ENCODE measurements at places on chromosomes 2 and 18. TPM values are rescaled to one million over a fixed set of nuclear protein-coding genes. Genes with fewer than 3 reads are reported as not detected.

DNA sequence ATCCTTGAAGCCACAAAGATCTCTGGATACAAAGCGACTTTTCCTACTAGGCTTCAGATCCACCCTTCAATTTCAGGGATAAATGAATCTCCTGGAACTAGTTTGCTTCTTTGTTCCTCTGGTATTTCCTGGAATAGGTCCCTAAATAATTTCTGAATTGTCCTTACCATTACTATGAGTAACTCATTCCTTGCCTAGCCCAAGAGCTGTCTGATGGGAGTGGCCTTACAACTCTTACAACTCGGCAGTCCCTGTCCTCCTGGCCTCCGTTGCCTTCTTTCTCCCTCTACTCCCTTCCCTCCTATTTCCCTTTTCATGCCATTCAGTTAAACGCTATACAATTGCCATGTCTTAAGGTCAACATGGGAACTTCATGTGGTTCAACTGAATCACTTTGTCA lies 98.2 kb upstream of the FHL2 start:
- no peak for DNase-seq

GRCh38 chr2:126888046-126888445 lies 10.6 kb upstream of the TEX51 start:
- no peak for DNase-seq

The C1GALT1C1L gene
- 0.13 TPM for total RNA-seq

GRCh38 chr2:72940361-72940760 lies 23.0 kb downstream of the EMX1 start:
- DNase-seq = no peak

GRCh38 chr2:53378791-53379190 lies 388.8 kb upstream of the CHAC2 start:
- no peak for DNase-seq

DNA sequence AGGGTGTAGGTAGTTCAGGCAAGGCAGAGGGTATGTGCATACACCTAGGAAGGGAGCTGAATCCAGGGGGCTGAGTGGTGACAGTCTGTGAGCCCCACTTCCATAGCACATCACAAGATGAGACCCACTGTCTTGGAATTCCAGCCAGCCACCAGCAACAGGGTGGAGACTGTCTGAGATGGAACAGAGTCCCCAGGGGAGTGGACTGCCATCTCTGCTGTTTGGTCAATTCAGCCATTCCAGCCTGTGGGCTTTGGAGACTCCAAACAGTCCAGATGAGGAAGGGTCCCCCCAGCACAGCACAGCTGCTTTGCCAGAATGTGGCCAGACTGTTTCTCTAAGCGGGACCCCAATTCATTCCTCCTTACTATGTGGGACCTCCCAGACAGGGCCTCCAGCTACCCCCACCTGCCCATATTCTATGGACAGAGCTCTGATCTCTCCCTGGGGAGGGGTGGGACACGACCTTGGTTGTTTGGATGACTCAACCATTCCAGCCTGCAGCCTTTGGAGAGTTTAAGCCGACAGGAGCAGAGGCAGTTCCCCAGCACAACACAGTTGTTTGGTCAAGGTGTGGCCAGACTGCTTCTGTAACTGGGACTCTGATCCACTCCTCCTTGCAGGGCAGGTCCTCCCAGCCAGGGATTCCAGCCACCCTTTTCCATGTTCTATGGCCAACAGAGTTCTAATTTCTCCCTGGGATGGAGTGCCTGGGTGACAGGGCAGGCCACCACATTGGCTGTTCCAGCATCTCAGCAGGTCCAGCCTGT lies 178.0 kb downstream of the RND3 start:
- no peak for DNase-seq

The ANKRD36B gene
- total RNA-seq = 40.0 TPM

- no peak for DNase-seq
Observed at GRCh38 chr2:38626326-38627035, 23.8 kb upstream of the HNRNPLL start.

- no peak for DNase-seq
Observed at GRCh38 chr2:137525641-137526190, 438.6 kb upstream of the HNMT start.

- peak; percentile 32 for DNase-seq
Observed at GRCh38 chr2:162245061-162245460, 1.8 kb upstream of the FAP start.

GRCh38 chr2:27078267-27079194 lies at the start of gene EMILIN1:
Gene EMILIN1 (plus strand): TSS chr2:27078615. CDS start chr2:27079066, 451 bp downstream.
- peak; percentile 26 for DNase-seq

DNA sequence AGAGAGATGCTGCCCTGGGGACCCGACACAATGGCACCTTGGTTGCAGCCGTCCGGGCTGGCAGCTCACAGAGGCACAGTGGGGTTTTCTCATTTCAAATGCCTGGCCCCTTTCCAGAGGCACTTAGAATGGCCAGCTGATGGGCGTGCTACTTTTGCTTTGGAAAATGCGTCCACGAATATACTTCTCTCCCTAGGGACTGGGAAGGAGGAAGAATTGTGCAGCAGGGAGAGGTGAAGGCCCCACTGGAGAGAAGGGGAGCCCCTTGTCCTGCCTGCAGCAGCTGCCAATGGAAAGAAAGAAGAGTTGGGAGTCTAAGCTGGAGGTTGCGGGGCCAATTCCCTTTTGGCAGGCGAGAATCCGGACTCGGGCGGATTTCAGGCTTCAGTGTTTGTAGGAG lies 1.1 kb upstream of the MAL start:
- no peak for DNase-seq

Data from dermis microvascular lymphatic vessel endothelial cell (primary cell).